ENCODE measurements at places on chromosomes 1 and 21.

- DNase-seq: no peak
These were observed 9.0 kb downstream of the DDX59 start for GRCh38 chr1:200660719-200661118.

DNA sequence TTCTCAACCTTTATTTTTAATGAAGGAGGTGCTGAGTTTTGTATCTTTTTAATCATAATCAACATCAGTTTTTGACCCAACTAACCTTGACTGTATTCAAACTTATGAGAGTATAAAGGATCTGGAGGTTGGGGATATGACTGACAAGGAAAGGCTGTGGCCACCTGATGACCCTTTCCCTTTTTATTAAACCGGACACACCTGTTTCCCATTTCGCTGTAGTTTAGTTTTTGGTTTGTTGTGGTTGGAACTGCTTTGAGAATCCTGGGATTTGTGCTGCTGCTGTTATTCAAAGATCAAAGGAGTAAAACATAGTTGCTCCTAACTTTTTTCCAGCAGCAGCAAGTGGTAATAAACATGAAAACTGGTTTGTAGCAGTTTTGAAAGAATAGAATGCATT is 12.4 kb downstream of the PRPF38A start:
- DNase-seq: no peak

DNA sequence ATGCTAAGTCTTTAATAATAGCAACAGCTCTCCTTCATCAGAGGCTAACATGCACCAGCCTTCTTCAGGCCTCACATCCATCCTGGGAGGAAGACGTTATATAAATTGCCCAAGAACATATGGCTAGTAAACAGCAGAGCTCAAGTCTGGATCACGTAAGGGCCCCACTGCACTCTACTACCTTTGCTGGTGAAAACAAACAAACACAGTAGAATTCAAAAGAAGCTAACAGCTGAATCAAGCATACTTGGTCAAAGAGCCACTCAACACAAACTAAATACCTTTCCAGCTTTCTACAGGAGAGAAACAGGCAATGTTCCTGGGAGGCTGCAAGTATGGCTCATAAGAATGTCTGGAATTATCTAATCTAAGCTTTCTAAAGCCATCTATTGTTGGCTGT is 66.0 kb downstream of the WLS start:
- DNase-seq: no peak

GRCh38 chr1:185091480-185091879 is 46.1 kb downstream of the RNF2 start:
- no peak for DNase-seq

DNA sequence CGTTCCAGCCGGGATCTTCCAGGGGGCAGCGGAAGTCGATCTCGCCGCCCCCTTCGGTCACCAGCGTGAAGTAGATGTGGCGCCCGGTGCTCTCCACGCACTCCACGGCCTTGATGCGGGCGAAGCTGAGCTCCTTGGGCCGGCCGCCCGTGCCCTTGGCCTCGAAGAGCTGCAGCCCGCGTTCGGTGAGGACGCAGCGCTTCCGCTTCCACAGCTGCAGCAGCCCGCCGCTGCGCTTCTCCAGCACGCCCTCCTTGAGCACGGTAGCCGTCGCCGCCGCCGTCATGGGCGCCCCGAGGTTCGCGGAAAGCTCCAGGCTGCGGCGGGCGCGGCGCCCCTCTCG is 516 bp downstream of the PHLDA3 start:
- no peak for DNase-seq

- DNase-seq: no peak
These were observed 95.7 kb upstream of the NR5A2 start for GRCh38 chr1:199931666-199932377.

DNA sequence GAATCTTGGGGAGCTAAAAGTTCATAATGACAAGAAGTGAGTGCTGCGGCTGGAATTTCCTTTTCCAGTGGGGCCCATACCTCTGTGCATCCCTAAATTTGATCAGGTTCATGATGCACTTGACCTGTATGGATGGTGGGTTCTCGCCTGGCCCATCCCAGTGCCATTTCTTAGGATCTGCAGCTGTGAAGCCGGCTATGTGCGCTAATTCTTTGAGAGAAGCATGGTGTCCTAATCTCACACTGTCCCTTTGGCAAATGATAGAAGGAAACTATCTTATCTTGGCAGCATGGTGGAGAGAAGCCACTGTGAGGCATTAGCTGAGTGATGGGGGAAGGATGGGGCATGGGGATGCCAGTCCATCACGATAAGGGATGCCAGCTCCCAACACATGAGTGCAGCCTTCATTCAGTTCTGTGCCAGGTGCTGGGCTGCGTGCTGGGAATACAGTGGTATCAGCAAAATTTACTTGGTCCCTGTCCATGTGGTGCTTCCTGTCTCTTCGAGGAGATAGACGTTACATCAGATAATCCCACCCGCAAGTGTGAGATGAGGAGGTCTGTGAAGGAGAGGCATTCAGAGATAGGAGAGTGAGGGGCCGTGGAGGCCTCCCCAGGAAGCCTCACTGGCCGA is 30.5 kb downstream of the STUM start:
- DNase-seq: no peak

DNA sequence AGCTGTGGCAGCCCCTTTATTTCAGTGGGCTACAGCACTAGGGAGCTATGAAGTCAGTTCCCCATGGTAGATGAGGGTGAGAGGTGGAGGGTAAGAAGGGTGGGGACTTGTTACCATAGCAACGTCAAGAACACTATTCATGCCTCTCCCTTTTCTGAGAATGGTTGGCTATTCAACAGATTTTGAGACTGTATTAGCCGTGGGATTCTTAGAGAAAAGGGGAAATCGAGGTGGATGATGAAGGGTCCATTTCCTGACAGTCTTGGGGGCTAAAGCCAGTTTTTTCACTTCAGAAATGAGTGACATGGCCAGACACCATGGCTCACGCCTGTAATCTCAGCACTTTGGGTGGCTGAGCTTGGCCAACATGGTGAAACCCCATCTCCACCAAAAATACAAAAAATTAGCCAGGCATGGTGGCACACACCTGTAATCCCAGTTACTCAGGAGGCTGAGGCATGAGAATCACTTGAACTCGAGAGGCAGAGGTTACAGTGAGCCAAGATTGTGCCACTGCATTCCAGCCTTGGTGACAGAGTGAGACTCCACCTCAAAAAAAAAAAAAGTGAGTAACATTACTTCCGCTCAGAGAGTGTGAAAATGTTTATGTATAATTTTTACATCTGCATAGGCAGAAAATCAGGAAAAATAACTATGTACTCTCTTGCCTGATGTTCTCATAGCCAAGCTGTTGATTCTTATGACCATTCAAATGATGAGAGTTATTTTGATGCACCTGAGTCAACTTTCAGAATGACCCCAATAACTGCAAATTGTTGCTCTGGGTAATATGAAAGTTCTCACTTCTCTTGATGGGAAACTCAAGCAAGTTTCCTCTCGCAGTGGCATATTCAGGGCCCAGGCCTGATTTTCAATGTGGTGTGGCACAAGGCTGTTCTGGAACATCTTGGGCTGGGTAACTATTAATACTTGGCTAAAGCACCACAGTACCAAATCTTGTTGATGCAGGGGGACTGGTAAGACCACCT is 23.2 kb upstream of the RGSL1 start:
- DNase-seq: no peak

- DNase-seq: no peak
These were observed 62.5 kb downstream of the NDUFS5 start for GRCh38 chr1:39088658-39089057.

DNA sequence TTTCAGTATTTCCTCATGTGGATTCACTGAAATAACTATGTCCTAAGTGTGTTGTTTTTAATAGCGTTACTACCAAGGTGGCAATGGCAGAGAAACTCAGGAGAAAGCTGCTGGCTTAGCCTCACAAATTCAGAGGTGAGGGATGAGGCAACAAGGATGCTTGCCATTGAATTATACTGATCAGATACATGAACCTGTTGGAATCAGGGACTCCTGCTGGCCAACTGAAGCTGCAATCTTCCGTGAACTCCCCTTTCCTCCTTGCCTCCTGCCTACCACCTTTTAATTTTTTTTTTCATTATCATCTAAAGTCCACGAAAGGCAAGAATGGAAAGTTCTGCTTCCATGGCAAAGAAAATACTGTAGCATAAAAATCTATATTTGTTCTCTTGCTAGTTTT is 254.7 kb downstream of the NFIA start:
- DNase-seq: no peak

- no peak for DNase-seq
These were observed 3.1 kb downstream of the CNIH3 start for GRCh38 chr1:224619209-224619608.

DNA sequence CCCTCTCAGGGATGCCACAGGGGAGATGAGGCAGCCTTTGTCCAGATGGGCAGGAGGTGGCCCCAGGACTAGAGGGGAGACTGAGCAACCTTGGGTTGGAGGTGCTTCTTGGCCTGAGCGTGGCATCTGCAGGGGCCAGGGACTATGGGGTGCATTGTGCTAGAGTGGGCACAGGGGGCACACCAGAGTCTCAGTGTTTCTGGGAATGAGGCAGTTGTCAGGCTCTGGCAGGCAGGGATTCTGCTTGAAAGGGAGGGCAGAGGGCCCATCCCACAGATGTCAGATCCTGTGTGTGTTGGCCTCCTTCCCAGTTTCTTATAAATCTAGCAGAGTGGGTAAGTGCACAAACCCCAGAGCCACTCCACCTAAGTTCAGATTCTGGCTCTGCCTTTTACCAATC is 13.7 kb downstream of the LGR6 start:
- DNase-seq: no peak

GRCh38 chr21:27045281-27045985 is 78.5 kb upstream of the ADAMTS5 start:
- no peak for DNase-seq

- DNase-seq: no peak
These were observed 4.2 kb downstream of the GSTM4 start for GRCh38 chr1:109659997-109660690.

DNA sequence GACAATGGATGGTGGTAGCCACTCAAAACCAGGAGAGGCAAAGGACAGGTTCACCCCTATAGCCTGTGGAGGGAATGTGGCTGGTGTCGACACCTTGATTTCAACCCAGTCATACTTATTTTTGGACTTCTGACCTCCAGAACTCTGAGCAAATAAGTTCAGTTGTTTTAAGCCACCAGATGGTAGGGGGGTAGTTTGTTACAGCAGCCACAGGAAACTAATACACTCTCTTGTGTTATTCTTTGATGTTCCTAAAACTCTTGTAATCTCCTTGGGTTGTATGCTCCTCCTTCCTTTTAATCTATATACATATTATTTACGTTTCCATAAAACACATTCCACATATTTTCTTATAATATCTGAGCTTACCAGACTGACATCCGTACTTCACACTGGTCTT is 65.9 kb downstream of the ZBTB18 start:
- DNase-seq: no peak

- no peak for DNase-seq
These were observed 28.4 kb downstream of the POFUT2 start for GRCh38 chr21:45259206-45259840.

DNA sequence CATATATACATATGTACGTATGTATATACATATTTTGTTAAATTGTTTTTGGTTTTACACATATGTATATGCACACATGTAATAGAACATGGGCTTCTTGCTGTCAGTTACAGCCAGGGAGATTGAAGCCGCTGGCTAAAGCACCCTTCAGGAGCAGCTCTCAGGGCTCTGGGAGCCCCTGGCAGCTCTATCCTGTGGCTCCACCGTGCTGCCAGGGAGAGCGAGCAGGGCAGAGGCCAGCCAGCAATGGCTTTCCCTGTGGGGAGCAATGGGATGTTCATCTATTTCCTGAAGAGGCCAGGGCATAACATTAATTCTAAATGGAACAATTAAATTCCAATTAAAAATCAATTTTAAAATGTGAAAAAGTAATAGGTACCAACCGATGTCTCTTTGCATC is 102.9 kb downstream of the PSMG1 start:
- DNase-seq: no peak

GRCh38 chr1:198793714-198794113 is 154.9 kb downstream of the PTPRC start:
- DNase-seq: no peak

GRCh38 chr1:97013941-97014340 is 292.4 kb downstream of the PTBP2 start:
- no peak for DNase-seq

DNA sequence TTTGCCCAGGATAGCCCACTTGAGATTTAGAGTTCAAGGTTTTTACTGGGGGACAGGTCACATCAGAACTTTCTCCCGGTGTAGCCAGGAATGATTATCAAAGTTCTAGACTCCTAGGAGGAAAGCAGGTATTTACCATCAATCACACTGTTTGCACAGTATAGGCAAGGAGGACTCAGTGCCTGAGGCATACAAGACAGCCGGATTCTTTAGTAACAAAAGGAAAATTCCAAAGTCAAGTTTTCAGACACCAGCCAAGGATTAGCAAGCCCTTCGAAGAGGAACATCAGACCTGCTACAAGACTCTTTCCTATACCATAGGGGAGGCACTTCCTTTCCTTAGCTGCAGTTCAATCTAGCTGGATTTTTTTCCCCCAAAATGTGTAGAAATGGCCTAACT is 197.8 kb upstream of the USP25 start:
- no peak for DNase-seq

DNA sequence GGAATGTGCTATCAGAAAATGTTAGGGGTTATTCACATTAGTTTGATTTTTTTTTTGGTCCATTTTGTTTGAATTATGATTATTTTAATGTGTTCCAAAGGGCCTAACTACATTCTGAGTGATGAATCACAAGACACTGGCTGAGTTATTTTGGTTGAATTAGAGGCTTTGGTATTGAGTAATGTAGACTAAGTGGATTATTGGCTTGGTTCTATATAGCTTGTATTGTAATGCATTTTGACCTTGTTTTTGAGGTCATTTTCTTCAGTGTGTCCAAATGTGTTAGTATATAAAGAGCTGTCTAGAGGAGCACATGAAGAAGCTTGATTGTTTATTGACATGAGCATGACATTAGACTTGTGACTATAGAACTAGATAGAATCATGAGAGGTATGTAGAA is 3.4 kb downstream of the ZNF326 start:
- no peak for DNase-seq

DNA sequence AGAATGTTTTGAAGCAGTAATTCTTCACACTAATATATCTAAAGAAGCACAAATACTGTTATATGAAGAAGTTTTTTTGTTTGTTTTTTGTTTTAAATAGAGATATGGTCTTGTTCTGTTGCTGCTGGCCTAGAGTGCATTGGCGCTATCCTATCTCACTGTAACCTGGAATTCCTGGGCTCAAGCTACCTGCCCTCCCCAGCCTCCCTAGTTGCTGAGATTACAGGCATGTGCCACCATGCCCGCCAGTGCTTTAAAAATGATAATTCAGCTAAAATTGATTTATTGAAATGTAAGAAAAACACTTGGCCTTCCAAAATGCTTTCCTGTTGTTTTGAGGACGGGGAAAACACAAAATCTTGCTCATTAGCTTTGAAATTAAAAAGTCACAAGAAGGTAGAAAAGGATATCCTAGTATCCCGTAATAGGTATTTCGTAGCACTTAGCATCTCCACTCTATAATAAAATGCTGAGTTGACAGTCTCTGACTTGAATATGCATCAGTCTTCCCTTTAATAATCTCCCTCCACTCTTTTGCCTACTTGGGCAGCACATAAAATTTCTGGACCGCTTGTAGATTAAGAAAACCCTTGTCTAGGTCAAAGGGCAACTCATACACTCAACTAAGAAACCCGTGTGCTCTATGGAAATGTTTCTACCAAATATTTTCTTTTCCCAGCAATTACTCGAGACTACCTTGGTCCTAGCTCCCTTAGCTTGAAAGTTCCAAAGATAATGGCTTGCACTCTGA is 1.3 kb downstream of the SCYL3 start:
- no peak for DNase-seq

- DNase-seq: no peak
These were observed 95.6 kb upstream of the F3 start for GRCh38 chr1:94637121-94637520.

GRCh38 chr1:7008331-7008730 is 223.1 kb downstream of the CAMTA1 start:
- no peak for DNase-seq
